ENCODE measurements at places on chromosomes 7 and 10.

DNA sequence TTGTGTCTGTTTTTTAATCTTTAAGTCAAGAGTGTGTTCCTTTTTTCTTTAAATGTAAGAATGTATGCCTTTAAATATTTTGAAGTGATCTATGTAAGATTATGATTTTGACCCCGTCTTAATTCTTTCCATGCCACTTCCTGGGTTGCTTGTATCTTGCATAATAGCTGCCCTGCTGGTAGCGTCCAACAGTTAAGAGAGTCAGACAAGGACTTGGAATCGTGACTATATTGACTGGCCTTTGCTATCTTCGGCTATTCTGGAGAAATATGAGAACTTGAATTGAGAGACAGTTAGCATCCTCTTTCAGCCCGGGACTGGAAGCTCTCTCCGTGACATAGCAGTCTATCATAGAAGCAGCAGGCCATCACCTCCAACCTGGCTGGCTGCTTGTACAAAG, 13.0 kb downstream of the NRP1 start:
- DNase-seq = no peak

GRCh38 chr7:36683111-36683510, 41.2 kb downstream of the AOAH start:
- DNase-seq = no peak

GRCh38 chr10:42935466-42935865, 141.4 kb upstream of the RET start:
- no peak for DNase-seq

DNA sequence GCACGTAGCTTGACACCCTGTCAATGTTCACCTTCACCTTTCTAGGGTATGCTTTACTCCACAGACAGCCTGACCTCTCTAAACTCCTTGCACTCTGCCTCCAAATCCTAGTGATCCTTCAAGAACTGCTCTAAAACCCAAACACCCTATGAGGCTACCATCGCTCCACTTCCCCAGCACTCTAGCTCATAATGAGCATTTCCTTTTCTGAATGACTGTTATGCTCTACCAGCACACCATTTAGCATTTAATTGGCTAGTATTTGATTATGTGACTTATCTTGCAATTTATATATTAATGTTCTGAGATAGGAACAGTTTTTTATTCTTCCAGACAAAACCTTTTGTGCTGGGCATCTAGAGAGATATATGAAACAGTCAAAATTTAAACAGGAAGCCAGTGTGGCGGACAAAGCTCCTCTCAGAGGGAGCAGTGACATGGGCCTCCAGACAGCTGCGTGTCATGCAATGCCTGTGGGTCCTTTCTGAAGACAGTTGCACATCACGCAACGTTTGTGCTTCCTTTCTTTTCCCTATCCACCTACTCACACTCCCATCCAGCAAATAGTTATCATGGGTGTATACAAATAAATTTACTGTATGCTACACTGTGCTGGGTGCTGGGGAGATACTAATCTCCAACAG, 86.3 kb downstream of the ALOX5 start:
- no peak for DNase-seq

DNA sequence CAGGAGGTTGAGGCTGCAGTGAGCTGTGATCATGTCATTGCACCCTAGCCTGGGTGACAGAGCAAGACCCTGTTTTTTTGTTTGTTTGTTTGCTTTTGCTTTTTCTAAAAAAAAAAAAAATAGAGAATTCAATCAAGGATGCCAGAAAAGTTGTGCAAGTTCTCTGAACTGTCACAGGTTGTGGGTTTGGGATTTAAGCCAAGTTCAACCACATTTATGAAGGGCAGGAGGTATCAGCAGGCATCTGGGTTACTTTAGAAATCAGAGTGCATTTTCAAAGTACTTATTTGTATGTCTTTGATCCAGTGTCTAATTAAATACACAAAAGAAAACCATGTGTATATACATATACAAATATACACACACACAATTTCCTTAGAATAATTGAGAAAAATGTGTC, 151.2 kb upstream of the MINDY3 start:
- no peak for DNase-seq

- no peak for DNase-seq
Measured at GRCh38 chr10:100100651-100101184, 19.0 kb upstream of the CPN1 start.

- DNase-seq = no peak
Measured at GRCh38 chr10:3502673-3503072, 282.3 kb downstream of the KLF6 start.

DNA sequence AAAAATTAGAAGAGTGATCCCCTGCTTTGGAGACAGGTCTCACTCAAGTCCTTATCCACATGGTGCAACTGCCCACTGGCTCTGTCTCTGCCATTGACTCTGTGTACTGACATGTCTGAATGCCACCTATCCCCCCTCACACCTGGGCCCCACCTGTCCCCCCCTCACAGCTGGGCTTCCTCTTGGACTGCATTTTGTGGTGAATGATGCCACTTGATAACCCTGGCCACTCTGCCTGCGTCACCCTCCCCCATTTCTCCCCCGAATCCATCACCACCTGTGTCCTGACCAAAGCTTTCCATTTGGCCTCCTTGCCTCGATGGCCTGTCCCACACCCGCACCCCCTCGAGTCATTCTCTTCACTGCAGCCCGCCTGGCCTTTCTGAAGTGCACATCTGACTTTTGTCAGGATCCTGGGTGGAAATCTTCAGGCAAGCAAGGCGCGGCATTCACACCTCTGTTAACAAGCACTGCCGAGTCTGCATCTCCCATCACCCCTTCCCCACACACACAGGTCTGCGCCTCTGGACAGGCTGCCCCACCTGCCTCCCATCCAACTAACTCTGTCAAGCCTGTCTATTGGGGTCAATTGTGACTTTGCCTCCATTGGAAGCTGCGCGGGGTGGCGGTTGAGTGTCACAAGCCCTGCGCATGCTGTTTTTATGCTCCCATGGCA, 175.3 kb upstream of the KLF14 start:
- no peak for DNase-seq

GRCh38 chr10:60990663-60991062, 46.7 kb upstream of the RHOBTB1 start:
- no peak for DNase-seq

DNA sequence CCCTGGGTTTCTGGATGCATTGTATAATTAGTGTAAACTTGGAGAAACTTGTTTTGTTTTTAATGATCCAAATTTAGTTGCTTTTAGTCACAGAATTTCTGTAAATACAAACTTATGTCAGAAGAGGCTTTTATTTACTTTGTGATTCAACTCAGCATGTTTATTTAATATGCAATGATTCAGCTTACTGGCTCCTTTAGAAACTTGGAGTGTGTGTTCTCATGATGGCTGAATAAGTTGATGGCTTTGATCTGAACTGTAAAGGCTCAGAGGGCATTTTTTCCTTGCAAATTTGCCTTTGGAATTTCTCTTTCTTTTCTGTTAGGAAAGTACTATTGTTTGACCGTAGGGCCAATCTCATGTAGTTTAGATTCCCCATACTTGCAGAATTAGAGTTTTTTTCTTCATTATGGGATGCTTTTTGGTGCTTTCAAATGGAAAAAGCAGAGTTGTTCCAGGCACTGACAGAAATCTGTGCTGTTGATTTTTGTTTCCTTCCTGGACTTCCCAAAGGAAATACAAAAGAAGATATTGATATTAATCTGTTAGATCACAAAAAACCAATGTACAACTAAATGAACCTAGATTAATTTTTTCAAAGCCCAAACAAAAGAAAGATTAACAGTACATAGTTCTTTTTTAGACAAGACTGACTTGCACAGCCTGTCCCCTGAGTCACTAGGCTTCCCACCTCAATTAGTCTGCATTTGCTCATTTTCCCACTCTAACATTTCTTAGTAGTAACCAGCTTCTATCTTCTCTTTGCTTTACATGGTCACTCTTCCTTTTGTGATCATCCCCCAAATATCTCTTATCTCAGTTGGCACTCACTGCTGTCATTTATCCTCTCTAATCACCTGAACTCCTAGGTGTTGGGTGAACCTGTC, 96.8 kb upstream of the AGR3 start:
- DNase-seq = no peak

DNA sequence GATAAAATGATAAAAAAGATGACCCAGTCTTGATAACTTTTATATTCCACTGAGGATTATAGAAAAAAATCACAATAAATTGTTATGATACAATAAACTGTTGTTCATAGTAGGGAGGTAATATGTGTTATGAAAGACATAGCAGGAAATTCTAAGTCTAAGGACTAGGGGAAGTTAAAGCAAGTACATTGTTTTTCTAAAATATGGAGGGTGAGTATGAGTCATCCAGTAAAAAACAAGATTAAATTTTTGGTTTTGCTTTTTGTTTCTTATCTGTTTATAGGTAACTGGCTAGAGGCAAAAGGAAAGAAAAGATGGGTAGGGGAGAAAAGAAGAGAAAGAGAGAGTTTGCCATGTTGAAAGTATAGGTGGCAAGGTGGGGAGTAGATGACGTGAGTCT, 188.4 kb downstream of the POLR1F start:
- no peak for DNase-seq

- DNase-seq = no peak
Measured at GRCh38 chr7:95046494-95047240, 139.3 kb downstream of the PPP1R9A start.

DNA sequence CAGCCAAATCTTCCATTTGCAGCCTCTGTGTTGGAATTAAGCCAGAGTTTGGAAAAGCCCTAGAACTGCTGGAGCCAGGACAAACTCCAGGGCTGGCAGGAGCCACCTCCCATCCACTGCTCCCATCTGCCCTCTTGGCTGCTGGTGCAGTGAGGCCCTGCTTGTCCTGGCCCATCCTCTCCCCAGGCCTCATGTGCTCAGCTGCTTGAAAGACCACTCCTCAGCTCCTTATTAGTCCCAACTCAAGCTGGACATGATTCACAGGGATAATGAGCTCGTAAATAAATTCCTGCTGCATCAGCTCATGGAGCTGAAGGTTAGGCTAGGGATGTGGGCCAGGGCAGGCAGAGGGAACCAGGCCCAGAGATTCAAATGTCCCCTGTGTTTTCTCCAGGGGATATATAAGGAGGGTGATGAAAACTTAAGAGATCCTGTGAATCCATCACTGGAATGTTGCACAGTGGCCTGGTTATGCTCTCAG, 282.8 kb downstream of the RPS24 start:
- DNase-seq = peak; percentile 31

DNA sequence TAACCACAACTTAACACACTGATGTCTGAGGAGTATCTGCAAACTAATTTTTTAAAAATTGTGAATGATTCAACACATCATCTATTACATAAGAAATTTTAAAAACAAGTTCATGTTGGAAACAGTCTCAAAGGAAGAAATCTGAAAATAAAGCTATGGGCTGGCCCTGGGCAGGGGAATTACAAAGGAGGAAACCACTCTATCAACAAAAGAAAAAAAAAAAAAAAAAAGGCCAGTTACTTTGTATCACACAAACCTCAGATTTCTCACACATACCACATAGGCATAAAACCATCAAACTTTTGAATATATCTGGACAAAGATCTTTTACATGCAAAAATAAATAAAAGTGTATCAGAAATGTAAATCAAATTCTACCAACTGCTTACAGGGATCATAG, 20.8 kb downstream of the TIAL1 start:
- DNase-seq = no peak

GRCh38 chr7:16954321-16954720, 72.5 kb upstream of the AGR3 start:
- DNase-seq = no peak

DNA sequence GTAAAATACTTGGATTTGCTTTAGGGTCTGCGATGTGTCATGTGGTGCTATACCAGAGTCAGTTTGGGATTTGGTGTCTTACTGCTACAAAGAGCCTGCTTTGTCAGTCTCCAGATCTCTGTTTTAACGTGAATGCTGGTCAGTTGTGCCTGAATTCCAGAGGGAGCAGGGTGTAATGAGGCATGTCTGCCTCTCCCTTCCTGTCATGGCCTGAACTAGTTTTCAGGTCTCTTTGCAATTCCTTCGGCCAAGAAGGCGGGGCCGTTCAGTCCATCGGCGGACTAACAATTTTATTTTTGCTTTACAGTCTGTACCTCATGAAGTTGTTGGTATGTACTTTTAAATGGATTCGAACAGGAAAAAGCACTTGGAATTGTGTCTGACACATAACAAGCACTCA, 465.1 kb upstream of the ADARB2 start:
- DNase-seq = no peak

- DNase-seq = no peak
Measured at GRCh38 chr7:73382934-73383503, 50.6 kb upstream of the FZD9 start.

DNA sequence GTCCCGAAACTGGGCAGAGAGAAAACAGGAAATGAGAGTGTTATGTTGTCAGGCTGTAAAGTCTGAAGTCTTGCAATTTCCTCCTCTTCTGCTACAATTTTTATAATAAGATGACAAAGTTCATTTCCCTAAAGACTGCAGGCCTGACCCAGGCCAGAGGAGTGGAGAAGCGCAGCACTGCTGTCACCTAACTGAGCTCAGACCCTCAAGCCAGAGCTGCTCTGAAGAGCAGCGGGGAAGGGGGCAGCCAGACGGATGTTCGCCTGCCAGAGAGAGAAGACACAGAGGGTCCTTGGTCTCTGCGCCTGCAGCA, 12.6 kb upstream of the AOAH start:
- no peak for DNase-seq

DNA sequence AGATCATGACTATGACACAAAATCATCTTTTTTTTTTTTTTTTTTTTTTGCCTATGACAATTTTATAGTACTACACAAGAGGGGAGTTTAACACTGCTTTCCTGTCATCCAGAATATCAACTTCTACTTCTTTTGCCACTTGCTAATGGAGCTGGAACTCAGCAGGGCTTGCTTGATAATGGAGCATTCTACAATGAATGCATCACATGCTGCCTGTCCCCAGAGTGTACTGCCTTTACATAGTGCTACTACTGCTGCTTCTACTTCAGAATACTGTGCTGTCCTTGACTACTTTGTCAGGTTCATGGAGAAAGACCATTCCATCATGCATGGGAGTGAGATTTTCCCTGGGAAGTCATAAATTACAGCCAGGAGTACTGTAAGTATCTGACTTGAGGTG, 338.6 kb upstream of the SEMA3A start:
- DNase-seq = no peak

- no peak for DNase-seq
Measured at GRCh38 chr7:130939321-130940095, 205.5 kb upstream of the KLF14 start.

DNA sequence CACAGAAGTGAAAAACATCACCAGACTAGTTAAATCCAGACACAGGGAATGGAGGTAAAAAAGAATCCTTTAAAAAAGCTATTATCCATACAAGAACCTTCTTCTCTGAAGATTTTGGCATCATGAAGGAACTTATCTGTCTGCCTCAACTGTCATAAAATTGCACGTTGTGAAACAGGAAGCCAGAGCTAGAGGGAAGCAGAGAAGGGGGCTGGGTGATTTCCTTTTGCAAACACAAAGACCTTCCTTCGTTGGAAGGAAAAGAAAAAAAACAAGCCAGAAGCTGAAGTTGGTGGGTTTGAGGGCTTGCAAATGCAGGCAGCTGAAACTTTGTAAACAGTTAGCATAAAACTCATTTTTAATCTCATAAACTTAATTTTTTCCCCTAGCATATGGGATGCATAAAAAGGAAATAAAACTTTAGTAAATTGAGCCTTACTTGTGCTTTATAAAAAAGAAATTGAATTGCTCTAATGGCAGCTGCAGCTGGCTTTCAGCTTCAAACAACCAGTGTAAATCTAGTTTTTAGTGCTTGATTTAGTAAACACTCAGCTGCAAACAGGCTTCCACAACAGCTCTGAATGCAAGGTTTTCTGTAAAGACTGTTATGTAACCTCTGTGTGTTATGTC, 101.6 kb downstream of the OTUD1 start:
- no peak for DNase-seq

- no peak for DNase-seq
Measured at GRCh38 chr7:13852281-13852968, 137.0 kb downstream of the ETV1 start.

- no peak for DNase-seq
Measured at GRCh38 chr10:5932345-5932744, 42.3 kb downstream of the FBH1 start.

Measured in H1 (cell line).